Stimulated activated CD4-positive, alpha-beta T cell treated with anti-CD3 and anti-CD28 coated beads, Interleukin-12 subunit alpha, Interleukin-12 subunit beta, amount 100 ng/mL, for 24 hours (primary cell): ENCODE measurements at places on chromosomes 1 and 21.

- DNase-seq, result no peak
These were observed 7.0 kb downstream of the SH3BP5L start for GRCh38 chr1:248818505-248819374.

- no peak for DNase-seq
These were observed 271.3 kb upstream of the PRMT6 start for GRCh38 chr1:106785176-106785575.

DNA sequence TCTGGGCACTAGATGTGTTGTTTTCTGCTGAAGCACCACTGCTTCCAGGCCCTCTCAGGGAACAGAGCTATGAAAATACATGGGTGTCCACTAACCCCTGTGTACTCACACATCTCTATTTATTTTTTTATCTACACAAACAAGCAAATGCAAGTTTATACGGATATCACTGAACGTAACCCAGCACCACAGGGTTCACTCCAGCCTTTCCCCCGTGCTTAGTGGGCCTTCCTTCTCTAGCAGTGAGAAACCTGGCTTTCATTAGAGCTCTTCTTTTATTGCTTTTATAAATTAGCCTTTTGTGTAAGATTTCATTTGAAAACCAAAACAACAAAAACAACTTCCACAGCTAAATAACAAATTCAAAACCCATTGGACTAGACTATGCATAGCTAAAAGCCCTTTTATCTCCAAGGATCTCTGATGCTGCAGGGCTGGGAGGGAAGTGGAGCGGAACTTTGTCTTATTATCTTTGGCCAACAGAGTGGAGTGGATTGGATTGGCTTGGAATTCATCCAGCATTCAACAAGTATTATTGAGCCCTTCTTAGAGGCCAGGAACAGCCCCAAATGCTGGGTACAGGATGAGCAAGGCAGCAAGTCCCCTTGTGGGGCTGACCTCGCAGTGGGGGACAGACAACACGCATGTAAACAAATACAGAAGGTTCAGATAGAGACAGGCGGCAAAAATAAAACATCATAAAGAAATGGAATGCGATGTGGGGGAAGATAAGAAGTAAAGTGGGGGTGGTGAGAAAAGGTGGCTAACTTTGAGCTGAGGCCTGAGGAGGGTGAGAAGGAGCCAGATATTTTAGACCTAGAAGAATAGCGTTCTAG is 371.8 kb upstream of the POU3F1 start:
- DNase-seq, result no peak

DNA sequence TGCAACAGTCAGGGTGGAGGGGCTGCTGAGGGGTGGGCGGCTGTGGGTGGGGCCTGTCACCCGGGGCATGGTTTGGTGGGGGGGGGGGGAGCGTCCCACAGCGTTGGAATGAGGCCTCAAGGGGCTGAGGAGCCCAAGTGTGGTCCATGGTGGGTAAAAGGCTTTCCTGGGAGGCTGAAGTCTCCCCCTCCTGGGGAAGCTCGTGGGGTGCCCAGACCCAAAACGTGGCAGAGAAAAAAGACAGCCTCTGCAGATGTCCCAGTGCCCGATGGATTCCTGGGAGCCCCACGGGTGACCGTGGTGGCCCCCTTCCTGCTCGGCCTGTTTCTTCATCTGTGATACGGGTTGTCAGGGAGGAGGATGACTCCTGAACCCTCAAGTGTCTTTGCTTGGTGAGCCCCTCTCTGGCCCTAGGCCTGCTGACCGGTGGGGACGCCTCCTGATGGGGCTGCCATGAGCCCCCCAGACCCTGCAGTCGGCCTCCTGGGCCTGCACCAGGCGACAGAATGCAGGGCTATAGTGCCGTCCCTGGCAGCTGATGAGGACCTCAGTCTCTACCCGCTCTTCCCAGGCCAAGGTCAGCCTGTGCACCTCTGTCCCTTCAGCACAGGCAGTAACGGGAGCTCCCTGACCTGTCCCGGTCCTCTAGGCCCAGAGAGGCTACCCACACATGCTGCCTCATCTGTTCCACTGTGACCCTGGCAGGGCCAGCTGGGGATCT is 1.1 kb downstream of the OBSCN start:
- DNase-seq, result no peak

- DNase-seq, result no peak
These were observed 61.9 kb downstream of the WNT9A start for GRCh38 chr1:227885648-227886502.
